ENCODE measurements at places on chromosomes 7 and 10.

- DNase-seq: peak; percentile 70
Measured at GRCh38 chr10:5563991-5564536, 39.3 kb downstream of the CALML3 start.

DNA sequence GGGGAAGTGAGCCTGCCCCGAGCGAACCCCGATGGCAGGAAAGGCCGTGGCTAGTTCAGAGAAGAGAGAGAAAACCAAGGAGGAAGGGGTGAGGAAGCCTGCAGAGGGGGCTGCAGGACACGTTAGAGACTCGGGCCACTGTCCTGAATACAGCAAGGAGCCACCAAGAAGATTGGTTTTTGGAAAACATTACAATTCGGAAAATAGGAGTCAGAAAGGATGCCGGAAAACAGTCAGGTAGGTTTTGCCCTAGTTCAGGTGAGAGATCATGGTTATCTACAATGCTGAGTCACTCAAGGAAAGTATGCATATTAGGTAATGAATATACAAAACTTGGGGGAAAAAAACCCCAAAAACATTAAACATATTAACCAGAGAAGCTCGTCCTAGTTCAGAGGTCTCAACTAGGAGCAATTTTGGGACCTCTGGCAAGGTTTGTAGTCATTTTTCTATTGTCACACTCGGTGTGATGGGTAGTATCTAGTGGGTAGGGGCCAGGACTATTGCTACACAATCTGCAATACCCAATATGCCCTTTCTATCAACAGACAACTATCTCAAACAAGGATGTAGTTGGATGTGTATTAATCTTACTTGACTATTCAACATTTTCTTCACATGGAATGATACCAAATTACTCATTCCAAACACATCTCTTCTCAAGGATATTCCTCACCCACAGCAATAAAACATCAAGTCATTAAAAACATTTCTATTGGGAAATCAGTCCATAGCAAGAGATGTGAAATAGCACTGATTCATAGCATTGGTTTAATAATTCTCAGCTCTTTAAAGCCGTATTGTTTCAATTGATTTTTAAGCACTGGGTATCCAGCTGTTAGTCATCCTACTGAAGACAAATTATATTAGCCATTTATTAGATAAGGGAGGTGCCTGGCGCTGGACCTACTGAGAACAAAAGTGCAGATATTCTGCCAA, 74.4 kb upstream of the RSU1 start:
- no peak for DNase-seq

GRCh38 chr7:22435720-22436119, 64.3 kb downstream of the STEAP1B start:
- DNase-seq: no peak

DNA sequence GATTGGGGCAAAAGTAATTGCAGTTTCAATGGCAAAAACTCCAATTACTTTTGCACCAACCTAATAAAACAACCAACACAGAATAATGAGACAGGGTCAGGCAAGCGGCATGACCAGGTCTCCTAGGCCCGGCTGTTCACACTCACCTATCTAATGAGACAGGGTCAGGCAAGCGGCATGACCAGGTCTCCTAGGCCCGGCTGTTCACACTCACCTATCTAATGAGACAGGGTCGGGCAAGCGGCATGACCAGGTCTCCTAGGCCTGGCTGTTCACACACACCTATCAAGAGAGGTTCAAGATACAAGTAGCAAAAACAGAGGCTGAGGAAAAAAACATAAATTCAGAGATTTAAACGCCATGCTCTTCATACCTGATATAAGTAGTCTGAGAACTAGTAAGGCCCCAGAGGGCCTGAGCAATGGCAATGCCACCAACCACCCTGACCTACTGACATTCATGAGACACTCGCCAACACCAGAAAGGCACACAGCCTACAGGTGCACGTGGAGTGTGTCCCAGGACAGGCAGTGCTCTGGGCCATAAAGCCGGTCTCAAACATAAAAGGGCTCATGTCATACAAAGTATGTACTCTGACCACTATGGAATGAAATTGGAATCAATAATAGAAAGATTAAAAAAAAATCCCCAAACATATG, 40.6 kb upstream of the NCAPG2 start:
- no peak for DNase-seq

DNA sequence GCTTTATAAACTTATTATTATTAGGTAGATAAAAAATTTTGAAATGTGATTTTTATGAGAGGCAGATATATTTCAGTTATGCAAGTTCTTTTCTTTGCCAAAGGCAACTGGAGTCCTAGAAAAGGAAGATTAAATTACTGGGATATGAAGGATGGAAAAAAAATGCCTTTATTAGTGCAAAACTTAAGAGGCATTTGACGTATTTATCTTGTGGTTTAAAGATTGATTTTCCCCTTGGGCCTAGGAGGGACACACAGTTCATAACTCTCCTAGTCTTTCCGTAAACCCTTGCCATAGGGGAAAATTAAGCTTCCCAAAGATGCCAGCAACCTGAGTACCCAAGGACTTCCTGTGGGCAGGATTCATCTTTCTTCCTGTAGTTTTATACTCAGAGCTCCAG, 3.1 kb upstream of the STEAP4 start:
- no peak for DNase-seq

DNA sequence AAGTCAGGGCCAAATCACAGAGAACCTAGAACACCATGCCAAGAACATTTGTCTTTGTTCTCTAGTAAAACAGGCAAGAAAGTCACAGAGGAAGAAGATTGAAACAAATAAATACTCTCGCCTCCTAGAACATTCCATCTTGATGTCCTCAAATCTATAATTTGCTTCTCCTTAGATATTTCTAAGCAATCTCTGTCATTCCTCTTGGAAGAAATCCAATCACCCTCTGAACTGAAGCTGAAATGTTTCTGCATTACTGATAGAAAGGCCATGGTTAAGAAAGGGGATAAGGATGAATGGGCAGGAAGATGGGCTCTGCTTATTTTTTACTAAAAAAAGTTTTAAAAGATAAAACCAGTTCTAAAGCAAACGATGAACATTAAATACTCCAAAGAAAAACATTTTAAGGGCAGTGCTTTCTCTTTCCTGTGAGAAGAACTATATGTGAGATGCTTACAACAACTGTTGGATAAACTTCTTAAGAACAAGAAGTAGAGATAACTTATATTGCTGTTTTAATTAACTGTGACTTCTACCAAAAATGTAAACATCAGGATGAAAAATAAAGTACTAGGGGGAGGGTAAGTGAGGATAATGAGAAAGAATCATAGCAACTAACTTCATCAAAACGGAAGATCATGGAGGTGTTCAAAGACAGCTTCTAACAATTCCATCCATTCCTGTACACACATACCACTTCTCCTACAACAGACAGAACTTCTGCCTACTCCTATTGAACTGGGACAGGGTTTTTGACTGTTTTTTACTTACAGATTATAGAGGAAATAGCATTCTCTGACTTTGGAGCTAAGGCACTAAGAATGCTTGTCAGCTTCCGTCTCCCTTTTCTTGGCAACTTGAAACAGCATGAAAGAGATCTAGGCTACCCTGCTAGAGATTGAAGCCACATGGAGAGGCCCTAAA, 153.0 kb upstream of the LRRTM3 start:
- DNase-seq: no peak

GRCh38 chr7:76304888-76305375, 2.5 kb downstream of the HSPB1 start:
- DNase-seq: peak; percentile 87

DNA sequence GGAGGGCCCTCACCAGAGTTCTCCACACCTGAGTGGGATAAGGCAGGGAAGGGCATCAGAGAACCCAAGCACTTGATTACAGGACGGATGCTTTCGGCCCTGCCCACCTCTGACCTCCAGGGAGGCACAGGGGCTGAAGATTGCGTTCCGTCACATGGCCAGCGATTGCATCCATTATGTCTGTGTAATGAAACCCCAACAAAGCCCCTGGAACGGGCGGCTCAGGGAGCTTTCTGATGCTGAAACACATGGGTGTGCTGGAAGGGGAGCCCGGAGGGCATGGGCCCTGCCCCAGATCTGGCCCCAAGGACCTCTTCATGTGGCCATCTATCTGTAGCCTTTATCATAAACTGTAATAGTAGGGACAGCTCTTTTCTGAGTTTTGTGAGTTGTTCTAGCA, 117.2 kb downstream of the PTPN20 start:
- peak; percentile 68 for DNase-seq

DNA sequence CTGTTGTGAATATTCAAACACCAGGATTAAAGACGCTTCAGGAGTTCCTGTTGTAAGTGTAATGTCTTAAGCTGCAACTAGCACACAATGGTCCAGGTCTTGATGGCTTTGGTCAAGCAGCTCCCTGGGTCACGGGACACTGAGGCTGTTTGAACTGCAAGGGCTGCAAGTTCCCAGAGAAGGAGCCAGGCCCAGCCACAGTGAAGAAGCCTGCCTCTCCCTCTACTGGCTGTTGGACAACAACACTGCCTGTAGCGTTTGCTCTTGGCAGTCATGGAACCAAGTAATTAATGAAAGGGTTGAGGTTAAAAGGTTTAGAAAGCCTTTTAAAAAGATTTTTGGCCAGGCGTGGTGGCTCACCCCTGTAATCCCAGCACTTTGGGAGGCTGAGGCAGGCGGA, 31.9 kb upstream of the GUSB start:
- no peak for DNase-seq

- no peak for DNase-seq
Measured at GRCh38 chr7:154183482-154183881, 131.3 kb downstream of the DPP6 start.

DNA sequence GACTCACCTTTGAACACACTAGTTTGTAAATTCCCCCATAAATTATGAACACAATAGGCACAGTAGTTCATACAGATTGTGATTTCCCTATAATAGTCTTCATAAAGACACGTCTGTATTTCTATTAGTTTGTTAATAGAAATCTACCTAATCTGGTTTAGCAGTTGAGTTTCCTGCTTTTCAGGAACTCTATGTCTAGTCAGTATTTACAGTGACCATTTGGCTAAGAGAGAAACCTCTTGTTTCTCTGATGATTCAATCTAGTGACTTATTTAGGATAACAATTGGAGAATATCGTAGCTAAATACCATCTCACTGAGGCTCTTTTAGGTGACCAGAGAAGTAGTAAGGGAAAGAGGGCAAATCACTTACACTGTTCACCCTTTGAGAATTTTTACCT, 5.9 kb upstream of the HERPUD2 start:
- DNase-seq: no peak

DNA sequence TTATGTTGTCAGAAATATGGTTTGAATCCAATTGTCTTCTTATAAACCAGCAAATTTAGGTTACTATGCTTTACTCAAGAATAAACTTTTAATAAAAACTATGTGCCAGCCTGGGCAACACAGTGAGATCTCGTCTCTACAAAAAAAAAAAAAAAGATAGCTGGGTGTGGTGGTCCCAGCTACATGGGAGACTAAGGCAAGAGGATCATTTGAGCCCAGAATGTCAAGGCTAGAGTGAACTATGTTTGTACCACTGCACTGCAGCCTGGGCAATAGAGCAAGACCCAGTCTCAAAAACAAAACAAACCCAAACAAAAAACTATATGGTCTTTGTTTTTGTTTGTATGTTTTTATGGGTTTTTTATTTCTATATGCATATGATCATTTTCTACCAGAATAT, 7.5 kb upstream of the ARHGAP12 start:
- no peak for DNase-seq

- DNase-seq: no peak
Measured at GRCh38 chr7:68679459-68680234, 918.6 kb upstream of the AUTS2 start.

DNA sequence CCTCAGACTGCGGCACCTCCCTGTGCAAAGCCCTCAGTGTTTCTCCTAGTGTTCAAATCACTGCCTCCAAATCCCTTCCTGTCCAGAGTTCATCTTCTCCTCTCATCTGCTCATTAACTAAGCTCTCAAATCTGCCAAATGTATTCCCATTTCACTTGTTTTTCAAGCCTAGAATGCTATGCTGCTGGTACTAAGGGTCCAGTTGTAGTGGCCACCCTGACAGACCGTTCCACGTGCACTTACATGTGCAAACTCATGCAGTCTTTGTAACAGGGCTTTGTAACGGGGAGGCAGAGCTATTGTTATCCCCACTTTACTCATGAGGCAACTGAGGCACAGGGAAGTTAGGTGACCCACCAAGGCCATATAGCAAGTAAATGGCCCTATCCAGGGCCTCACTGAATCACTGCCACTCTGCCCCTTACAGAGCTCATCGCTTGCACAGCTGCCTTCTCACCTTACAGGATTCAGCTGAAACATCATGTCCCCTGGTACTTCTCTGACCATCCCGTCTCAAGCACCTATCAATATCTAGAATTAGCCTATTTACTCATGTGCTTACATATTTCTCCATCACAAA, 153.0 kb upstream of the PDE1C start:
- peak; percentile 12 for DNase-seq

DNA sequence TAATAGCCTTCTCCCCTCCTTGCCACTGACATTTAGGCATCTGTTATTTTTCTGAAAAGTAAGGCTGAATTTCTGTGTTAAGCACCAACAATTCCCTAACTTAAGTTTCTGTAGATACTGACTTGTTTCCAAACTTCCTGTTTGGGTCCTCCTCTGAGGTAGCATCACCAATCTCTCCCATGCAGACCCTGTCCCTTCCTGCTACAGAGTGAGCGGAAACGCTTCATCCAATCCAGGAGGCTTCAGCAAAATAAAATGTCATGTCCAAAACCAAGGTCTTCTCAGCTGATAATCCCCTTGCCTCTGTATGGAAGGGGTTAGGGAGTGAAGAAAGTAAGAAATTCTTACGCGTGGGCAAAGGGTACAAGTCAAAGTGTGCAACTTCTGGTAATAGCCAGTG, 29.9 kb downstream of the XPNPEP1 start:
- no peak for DNase-seq

DNA sequence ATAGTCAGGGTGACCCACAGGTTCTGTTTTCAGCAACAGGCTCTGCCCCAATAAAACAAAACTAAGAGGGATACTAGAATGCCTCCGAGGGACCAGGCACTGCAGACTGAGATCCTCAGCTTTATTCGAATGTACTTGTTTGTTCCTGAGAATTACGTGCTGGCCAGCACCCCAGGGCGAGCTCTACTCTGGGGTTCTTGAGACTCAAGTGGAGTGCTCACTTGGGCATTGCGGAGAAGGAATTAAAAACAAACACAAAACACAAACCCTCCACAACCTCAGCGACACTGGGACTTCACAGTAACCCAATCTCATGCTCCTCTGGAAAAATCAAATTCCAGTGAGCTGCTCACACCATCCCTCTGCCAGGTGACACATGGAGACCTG, 250.7 kb downstream of the TNS3 start:
- peak; percentile 31 for DNase-seq

DNA sequence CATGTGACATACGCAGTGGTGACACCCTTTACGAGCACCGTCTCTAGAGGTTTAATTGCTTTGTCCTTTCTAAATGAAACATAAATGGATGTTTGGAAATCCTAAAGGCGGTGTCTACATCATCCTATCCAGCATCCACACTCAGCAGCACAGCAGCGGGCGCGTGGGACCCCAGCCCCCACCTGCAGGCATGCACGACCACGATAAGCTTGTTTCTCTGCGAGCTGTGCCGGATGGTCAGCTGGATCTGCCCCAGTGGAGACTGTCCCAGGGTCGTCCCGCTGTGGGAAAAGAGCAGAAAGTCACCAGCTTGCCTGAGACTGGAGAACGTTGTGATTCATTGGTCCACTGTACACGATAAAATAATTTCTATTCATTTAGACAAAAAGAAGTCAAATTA, 34.2 kb upstream of the NCAPG2 start:
- DNase-seq: no peak
